Smooth muscle cell of the brain vasculature (primary cell): ENCODE measurements at places on chromosomes 5 and 9.

DNA sequence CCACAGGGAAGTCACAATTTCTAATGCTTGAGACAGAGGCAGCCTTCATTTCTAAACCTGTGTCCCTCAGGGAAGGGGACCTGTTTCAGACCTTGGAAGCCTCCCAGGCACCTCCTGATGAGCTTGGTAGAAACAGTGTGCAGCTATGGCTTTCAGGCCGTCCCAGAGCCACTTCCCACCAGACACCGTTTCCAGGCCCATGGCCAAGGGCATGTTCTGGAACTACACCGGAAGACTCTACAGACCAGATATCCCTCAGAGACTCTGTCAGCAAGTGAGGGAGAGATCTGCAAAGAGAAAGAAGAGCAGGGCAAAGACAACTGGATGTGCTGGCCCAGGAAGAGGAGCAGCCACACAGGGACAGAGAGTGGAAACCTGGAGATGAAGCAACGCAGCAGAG lies 82.2 kb upstream of the HSPA9 start:
- DNase-seq: no peak

GRCh38 chr5:52859628-52860027 lies 71.9 kb downstream of the ITGA1 start:
- DNase-seq: no peak

DNA sequence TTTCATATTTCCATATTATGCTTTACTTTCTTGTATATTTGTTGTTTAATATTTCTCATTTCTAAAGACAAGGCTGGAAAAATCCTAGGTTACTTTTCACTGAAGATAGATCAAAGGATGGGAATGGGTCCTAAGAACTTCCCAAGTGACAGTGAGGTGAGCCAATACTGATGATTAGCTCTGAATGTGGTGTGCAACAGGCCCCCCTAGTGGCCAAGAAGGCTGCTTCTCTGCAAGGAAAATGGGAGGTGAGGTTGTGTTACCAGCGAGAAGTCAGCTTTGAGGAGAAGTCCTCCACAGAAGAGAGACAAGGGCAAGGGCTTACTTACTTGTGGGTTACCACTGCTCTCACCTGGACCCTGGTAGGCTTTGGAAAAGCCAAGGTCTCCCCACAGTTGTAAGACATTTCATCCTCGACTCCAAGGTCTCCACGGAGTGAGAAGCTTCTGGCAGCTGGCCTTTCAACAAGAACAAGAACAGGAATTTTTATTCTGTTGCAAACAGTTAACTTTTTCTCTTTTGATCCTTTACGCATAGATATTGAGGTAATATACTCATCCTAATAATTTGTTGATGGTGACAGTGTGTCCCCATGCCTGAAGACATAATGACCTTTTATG lies 69.9 kb downstream of the MAMDC2 start:
- no peak for DNase-seq

- DNase-seq: no peak
Measured at GRCh38 chr5:11377896-11378295, 526.4 kb downstream of the CTNND2 start.

GRCh38 chr5:51988634-51989033 lies 605.4 kb downstream of the ISL1 start:
- no peak for DNase-seq

DNA sequence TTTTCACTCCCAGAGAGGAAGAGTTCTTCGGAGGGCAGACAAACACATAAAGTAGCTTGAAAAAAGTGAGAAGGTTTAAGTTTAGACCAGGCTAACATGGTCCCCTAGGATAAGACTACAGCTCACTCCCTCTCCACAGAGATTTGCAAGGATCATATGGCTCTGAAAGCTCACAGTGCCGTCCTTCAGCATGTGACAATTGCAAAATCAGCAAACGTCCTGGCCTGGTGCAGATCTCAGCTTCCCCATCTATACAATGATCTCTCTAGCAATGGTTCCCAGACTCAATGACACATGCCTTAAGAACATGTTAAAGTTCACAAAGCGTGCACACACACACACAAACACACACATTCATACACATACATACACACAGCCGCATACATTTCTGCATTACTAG lies 327.6 kb downstream of the ACTL7B start:
- DNase-seq: no peak

DNA sequence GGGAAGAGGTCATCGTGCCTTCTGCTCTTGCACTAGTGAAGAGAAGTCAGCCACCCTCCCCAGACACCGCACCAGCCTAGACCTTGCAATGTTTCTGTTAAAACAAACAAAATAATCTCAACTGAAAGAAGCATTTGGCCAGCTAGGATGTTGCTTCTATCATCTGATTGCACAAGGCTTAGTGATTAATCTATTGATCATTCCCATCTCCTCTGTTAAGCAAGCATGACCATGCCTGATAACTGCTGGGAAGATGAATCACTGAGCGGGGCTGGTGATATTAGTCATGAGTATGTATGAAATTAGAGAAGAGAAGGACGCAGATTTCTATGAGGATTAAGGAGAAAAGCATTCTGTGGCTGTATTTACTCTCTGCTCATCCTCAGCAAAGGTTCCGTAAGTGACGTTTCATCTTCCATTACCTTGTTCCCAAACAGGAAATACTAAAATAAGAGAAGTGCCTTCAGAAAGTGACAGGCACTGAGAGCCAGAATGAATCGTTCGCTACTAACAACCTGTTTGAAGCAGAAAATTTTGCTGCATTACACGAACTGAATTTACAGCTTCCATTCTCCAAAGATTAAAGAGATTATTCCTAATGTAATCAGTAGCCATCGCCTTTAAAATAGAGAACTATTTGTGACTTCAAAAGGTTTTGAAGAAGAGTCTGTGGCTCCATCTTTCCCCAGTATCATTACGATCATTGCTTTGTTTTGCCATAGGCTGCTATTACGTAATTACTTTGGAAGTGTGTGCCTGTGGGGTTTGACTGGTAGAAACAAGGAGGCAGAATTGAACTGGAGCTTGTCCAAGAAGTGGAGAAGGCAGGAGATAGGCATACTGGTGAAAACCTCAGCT lies 219.1 kb downstream of the MED10 start:
- DNase-seq: peak; percentile 29

GRCh38 chr9:112664531-112664930 lies 53.4 kb downstream of the INIP start:
- DNase-seq: no peak

DNA sequence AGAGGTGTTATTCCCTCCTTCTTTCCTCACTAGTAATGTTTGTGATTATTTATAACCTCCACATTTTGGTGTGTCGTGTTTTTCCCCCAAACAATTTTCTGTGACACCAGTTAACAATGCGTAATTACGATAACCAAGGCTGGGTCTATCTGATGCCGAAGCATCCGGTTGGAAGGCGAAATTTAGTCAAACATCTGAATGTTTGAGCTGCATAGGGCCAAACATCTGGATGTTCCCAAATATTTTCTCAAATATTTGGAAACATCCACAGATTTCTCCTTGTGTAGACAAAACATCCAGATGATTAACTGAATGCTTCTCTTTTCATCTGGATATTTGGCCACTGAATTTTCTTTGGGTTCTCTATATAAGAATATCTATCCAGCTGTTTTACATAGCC lies 371.7 kb downstream of the NFIB start:
- DNase-seq: no peak

DNA sequence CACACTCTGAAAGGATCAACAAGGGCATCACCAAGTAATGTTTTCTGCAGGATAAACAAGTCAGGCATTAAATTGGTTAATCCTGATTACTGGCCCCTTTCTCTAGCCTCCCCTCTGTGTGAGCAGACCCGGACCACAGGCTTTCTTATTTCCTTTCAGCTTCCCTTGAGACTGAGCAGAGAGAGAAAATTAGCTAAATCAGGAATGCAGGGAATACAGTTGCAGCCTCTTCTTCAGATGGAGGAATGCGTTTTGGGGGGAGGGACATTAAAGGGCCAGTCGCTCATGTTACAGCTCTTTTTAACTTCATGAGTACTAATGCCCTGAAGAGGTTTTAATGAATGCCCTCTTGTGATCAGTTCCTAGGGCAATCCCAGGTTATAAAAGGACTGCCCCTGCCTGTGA lies 19.8 kb downstream of the PCDHAC2 start:
- no peak for DNase-seq

- DNase-seq: no peak
Measured at GRCh38 chr9:113573046-113573958, 109.8 kb downstream of the RGS3 start.

- no peak for DNase-seq
Measured at GRCh38 chr9:129365196-129365595, 187.1 kb upstream of the IER5L start.

DNA sequence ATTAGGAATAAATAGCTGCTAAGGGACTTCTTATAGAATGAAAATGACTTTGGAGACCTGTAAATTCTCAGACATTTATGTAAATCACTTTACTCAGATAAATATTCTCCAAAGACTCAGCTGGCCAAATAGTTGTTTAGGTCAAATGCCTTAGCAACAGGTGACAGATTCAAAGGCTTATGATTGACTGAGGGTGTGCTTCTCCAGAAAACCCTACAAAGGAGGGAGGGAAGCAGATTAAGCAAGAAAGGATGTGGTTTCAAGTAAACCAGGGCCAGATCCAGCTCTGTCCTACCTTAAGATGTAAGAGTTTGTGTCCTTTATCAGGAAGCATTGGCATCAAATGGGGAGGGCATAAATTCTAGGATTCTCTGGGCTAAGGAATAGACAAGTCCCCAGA lies 433.0 kb downstream of the TLE1 start:
- DNase-seq: no peak

GRCh38 chr5:36357391-36357975 lies 55.8 kb upstream of the RANBP3L start:
- DNase-seq: peak; percentile 57

- DNase-seq: no peak
Measured at GRCh38 chr9:6929441-6930215, 171.9 kb downstream of the KDM4C start.

DNA sequence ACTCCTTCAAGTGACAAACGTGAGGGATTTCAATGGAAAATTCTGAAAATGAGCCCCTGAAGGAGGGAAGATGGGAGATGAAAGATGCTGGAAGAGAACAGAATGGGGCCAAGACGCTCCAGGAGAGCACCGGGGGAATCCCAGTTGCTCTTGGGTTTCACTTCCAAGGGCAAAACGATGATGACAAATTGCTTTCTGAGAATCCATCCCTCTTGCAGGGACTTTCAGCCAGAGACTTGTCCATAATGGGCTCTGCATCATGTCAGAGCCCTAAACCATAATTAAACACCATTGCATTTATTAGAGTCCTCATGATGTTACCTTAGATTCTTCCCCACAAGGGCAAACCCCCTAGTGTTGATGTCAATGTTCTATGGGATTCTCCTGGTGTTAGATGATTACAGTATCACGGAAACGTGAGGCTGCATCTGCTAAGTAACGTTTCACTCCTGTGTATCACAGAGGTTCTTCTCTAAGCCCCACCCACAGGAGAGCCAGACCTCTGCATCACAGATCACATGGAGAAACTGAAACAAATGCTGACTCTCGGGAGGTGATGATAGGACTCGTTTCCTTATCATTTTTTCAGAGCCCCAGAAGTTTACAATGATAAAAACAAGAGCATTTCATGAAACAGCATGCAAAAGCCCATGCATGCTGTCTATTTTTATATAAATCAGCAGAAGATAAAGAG lies 114.4 kb downstream of the TENT4A start:
- DNase-seq: no peak

GRCh38 chr9:94973451-94973941 lies 247.0 kb downstream of the AOPEP start:
- DNase-seq: no peak

DNA sequence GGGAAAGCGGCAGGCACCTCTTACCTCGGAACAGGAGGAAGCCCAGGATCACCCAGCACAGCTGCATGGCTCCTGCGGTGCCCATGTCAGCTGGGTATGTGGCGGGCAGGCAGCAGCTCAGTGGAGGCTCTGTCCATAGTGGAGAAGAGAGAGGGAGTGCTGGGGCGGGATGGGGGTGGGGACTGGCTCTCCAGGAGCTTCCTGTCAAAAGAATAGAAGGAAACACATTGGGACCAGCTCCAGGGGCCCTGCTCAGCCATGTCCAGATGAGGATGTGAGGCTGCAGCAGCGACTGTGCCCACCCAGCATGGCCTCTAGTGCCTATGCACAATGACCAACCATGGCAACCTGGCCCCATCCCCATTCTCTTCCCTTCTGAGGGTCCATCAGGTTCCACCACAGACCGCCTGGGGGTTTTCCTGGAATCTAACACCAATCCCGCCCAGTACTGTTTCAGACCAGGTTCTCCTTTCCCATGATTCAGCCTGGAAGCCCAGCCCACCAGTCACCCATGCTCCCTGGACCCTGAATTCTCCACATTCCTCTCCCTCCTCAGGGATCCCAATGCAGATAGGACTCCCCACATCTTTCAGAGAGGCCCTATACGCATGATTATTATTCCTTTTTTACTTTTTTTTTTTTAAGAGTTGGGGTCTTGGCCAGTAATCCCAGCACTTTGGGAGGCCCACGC lies at the start of gene ECSCR:
ECSCR (minus strand) TSS at position 158 of the 691 bp plus-strand sequence; CDS start at position 85, 73 bp downstream.
- DNase-seq: no peak

DNA sequence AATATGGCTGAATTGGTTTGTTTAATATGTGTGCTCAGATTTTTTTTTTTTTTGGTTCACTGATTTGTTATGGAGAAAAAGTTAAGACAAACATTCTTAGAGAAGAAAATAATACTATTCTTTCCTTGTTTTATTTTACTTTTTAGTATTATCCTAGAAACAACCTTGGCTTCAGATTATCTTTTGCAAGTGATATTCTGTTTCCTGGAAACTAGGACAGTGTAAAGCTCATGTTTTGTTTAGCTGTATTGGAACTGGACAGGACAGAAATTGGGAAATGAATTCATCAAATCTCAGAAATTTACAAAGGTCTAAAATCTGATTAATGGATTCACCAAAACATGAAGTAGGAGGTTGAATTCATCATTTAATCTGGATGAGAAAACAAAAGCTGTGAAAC lies 130.5 kb downstream of the FBXL7 start:
- no peak for DNase-seq

GRCh38 chr5:122656577-122656976 lies 118.3 kb upstream of the SNX2 start:
- DNase-seq: no peak
